ENCODE measurements at places on chromosomes 1 and 21.

GRCh38 chr1:203112475-203112874 lies 15.1 kb upstream of the ADORA1 start:
- DNase-seq, result no peak

GRCh38 chr1:203527013-203527412 lies 33.1 kb downstream of the OPTC start:
- no peak for DNase-seq

DNA sequence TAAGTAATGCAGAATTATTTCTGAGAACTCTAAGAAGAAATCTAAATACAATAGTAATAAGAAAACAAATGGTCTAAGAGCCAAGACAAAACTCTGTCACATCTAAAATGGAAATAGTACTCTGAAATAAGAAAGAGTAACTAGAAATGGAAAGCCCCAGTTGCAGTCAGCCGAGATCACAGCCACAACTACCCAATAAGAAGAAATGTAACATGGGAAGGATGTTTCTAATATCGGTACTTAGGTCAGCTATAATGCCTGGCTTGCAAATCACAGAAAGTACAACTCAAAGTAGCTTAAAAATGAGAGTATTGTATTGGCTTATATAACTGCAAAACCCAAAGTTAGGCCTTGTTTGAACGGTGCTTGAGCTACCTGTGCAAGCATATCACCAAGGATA lies 58.6 kb upstream of the USP25 start:
- no peak for DNase-seq

GRCh38 chr1:84998642-84999280 lies 1.8 kb upstream of the MCOLN2 start:
- DNase-seq, result no peak

DNA sequence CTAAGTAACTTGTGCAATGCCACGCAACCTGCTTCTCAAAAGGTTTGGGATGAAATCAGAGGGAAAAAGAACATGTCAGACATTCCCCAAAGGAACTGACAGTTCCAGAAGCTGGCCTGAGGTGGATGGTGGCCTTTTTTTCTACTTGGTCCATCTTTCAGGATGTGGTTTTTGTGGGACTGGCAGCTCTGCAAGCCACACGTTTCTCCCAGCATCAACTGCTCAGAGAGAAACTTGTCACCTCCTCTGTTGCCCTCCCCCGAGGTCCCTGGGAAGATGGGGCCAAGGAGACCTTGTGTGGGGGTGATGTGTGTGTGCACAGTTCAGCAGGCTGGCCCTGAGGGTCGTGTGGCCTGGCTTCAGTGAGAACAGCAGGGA lies 2.5 kb upstream of the DHRS3 start:
- no peak for DNase-seq

- DNase-seq, result no peak
These were observed 2.6 kb upstream of the RORC start for GRCh38 chr1:151834239-151834638.

DNA sequence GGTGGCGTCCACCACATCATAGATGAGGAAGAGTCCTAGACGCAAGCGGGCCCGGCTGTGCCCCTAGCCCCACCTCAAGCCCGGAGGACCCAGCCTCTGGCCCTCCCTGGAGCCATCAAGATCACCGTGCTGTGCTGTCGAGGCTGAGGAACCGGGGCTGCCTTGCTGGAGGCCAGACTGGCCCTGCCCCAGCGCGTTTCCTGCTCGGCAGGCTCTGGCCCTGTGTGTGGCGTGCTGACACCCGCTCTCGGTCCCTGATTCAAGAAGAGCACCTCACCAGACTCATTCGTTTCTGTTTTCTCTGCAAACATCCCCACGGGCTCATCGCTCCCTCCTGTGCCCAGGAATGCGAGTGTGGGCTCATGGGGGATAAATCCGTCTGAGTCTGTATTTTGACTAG lies 51.1 kb downstream of the GLIS1 start:
- no peak for DNase-seq

DNA sequence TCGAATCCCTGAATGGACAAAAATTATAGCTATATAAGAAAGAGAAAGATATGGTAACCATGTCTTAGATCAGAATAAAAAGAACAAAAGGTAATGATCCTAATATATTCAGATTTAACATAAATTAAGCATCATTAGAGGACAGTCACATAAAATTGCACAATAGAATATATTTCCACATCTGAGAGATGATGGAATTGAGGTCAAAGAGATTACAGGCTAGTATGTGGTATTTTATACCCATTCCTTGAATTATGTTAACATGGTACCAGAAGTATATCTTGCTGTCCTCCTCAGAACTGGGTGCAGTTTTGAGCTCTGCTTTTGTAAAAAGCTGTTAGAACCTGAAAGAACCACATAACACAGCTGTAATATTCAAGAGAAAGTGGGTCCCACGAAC lies 245.6 kb upstream of the HOOK1 start:
- DNase-seq, result no peak

DNA sequence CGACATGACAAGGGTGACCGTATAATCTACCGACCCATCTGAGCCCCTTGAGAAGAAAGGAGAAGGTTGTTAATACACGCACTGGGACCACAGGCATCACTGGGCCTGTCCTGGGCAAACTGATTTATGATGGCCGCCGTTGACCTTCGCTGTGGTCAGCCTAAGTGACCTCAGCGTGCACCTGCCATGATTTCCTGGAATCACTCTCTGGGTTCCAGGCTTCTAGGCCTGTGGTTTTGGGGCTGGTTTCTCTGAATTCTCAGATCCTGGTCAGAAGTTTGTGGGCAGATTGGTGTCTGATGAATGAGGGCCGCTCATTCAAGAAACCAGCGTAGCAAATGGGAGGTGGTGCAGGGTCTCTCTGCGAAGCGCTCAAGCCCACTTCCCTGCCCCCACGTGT lies 64.0 kb downstream of the SIK1 start:
- DNase-seq, result no peak

DNA sequence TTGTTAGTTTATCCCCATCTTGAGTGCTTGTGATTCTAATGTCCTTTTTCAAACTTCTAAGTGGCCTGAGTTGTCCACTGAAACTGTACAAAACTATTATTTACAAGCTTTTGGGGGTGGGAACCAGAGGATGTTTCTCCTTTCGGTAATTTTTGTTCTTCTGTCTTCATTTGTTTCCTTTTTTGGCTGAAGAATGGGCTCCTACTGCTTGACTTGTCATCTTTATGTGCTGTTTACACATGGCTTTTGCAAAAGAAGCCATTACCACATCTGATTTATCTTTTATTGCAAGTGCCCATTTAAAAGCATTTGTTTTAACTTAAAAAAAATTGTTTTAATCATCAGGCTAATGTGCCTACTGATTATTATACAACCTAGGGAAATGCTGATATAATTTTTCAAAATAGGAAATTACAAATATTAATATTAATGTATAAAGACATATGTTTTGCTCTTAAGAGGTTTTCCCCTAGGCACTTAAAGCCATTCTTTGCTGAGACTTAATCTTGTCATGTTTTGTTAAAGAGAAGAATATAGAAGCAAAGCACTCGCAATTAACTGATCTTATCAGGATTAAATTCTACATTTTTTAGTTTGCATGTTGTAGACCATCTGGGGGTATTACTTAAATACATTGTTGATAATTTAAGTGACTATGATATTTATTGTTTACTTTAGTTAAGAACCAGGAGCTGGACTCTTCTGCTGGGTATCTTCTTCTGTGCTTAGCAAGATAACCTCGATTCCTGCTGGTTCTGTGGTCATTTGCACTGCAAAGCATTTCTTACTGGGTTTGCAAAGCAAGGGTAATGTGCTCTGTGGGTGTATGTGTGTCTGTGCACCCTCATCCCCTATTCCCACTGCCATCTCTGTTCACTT lies 40.1 kb downstream of the TMEM200B start:
- no peak for DNase-seq

DNA sequence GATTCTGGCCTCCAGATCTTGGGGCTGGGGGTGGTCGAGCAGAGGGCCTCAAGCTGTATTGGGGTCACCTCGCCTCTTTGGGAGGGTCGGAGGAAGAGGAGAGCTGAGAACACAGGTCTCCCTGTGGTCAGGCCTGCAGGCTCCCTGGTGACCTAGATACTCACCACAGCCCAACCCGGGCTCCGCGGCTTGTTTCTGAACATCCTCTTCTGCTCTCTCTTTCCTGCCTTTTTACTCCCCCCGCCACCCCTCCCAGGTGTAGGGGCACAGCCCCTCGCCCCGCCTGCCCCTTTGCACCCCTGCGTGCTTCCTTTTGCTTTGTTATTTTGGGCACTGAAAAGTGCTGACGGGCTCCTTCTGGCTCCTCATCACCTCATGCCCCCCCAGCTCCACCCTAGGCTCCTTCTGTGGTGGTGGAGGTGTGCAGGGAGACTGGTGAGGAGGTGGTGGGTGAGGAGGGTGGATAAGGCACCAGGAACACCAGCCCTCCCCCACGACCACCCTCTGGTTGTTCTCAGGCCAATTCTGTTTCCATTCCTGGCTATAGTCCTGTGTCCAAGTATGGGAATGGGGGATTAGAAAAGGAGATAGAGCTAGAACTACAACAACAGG lies 10.6 kb upstream of the LINGO4 start:
- DNase-seq, result no peak

DNA sequence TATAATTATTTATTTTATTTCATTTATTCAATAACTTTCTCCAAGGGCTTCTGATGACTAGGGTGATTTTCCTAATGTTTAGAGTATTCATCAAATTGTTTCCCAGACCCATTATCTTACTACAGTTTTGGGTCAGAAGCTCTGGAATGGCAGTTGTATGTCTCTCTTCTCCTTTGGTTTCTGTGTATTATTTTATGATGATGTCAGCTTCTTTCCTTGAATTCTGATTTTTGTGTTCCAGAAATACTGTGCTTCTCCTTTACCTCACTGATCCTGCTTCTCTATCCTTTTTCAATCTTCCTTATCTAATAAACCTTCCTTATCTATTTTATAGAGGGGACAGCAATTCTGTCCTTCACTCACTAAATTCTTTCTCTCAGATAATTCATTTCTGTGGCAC lies 48.8 kb downstream of the LRRC8B start:
- DNase-seq, result no peak

- peak; percentile 36 for DNase-seq
These were observed 5.4 kb upstream of the GJA8 start for GRCh38 chr1:147897029-147897752.

GRCh38 chr1:204923201-204923600 lies 52.5 kb downstream of the NFASC start:
- DNase-seq, result no peak

DNA sequence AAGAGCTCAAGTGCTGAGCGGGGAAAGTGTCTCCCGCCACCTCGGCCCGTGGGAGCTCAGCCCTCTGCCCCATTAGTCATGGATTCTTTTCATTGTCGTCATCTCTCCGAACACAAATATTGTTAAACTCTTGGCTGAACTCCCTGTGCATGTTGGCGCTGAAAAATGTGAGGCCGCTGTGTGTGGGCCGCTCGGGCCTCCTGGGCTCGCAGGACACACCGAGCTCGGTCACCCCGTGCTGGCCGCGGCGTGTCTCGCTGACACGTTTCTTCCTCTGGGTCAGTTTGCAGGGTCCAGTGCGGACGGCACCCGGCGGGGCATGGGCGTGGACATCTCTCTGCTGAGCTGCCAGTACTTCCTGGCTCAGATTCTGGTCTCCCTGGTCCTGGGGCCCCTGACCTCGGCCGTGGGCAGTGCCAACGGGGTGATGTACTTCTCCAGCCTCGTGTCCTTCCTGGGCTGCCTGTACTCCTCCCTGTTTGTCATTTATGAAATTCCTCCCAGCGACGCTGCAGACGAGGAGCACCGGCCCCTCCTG lies 25.6 kb downstream of the SLC45A1 start:
- peak; percentile 34 for DNase-seq

DNA sequence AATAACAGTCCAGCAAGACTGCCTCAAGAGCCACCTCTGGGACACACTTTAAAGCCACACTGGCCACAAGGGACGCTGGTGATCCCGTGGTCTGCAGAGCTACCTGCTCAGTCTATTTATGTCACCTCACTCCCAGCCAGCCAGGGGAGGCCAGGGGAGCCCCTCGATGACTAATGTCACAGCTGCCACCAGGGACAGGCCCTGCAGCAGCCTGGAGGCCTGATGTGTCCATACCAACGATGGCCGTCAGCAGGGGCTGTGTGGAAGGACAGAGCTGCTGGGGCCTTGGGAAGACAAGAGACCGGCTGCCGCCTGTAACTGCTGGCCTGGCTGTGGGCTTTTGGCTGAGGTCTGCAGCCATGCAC lies 71.0 kb downstream of the SIK1 start:
- DNase-seq, result no peak

GRCh38 chr21:39637971-39638240 lies 25.2 kb downstream of the B3GALT5 start:
- no peak for DNase-seq

- no peak for DNase-seq
These were observed 198.7 kb upstream of the PLD5 start for GRCh38 chr1:242723044-242723716.

- peak; percentile 50 for DNase-seq
These were observed 22.6 kb downstream of the COL18A1 start for GRCh38 chr21:45427331-45428271.

DNA sequence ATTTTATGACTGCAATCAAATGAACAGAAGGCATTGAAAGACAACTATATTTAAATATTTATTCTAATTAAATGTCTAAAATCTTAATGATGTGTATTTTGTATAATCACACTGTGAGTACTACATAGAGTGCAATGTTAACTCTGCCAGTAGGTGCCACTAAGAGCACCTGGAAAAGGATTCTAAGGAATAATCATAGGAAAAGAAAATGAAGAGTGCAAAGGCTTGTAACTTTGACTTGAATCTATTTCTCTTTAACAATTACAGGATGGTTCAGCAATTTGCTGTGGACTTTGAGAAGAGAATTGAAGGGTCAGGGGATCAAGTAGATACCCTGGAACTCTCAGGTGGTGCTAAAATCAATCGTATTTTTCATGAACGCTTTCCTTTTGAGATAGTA lies 200.4 kb downstream of the DNM3 start:
- no peak for DNase-seq

DNA sequence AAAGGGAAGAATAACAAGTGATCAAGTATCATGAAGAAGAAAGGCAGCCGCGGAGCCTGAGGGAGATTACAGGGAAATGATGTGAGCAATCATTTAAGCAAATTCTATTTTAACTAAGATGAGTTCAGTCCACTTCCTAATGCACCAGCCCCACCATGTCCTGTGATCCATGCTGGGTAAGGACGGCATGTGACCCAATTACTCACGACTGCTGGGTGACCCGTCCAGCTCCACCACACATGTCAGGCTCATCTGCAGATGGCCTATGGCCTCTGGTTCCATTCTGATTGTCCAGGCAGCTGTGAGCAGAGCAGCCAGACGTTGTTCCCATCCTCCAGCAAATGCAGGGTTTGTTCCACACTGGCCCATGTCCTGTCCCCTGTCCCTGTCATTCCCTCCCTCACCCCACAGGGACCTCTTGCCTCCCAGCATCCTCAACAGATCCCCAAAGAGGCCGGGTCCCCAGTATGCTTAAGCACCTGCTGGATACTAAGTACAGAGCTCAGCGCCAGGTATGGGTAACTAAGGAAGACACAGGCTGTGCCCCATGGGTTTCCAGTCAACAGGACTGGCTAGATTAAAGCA lies 87.9 kb downstream of the MATN1 start:
- DNase-seq, result no peak

Data from LoVo (cell line).